Right ventricle myocardium superior (tissue), 1 donor: ENCODE measurements at places on chromosomes 4 and X. TPM values are rescaled to one million over a fixed set of nuclear protein-coding genes. Genes with fewer than 3 reads are reported as not detected.

DNA sequence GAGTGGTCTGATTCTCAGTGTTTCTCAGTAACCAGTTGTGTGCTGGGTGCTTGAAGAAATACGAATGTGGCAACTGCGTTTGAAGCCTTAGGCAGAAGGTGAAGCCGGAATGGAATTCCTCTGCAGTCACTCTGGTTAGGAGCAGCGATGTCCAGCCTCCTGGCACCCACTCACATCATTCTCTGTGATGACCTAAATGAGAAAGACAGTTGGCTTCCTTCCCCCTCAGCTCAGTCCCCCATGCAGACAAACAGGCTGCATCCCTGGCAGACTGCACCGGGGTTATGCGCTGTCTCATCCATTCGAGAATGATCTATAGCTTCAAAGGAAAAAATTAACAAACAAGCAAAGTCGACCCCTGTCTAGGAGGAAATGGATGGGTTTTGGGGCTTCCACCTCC, 170.1 kb upstream of the SCML1 start:
- DNase-seq, result no peak

GRCh38 chrX:18721683-18722499, 14.4 kb downstream of the PPEF1 start:
- DNase-seq, result no peak

DNA sequence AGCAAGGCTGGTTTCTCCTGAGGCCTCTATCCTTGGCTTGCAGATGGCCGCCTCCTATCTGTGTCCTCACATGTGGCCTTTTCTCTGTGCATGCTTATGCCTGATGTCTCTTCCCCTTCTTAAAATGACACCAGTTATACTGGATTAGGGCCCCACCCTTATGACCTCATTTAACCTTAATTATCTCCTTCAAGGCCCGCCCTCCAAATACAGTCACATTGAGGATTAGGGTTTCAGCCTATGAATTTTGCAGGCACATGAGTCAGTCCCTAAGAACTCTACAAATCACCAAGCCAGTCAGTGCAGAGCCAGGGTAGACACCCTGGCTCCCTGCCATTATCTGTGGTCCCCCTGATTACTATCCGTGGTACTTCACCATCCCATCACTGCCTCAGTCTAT, 51.6 kb downstream of the MAML3 start:
- no peak for DNase-seq

- no peak for DNase-seq
Observed at GRCh38 chr4:86451560-86452330, 91.9 kb upstream of the MAPK10 start.

The TMEM128 gene
- 7.7 TPM for total RNA-seq

The TMEM154 gene
- total RNA-seq, result 1.9 TPM

The IQCM gene
- total RNA-seq, result not detected
